ENCODE measurements at places on chromosomes 3 and 15. TPM values are rescaled to one million over a fixed set of nuclear protein-coding genes. Genes with fewer than 3 reads are reported as not detected.

DNA sequence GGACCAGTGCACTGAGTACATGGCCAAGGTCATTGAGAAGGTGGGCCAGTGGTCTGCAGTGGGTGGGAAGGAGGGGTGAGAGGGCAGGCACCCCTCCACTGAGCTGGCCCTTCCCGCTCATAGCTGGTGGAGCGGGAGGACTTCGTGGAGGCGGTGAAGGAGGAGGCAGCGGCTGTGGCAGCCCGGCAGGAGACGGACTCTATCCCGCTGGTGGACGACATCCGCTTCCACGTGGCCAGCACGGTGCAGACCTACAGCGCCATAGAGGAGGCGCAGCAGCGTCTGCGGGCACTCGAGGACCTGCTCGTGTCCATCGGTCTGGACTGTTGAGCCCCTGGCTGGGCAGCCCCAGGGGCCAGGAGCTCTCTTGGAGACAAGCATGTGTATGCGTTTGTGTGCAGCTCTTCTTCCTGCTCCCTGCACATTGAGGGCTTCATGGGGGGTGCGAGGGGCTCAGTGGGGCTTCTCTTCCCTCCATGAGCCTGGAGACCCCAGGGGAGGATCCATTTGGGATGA, 7.5 kb downstream of the ABTB1 start:
- peak; percentile 12 for DNase-seq
- H3K27me3 ChIP-seq, result no peaks in the 10 kb centered on the region
- H3K4me3 ChIP-seq, result no peak overlapping the region
- peaks cover 33% of the 10 kb centered on the region for H3K4me1 ChIP-seq

- no peak overlapping the region for H3K27ac ChIP-seq
- no peaks in the 10 kb centered on the region for H3K4me1 ChIP-seq
- no peak overlapping the region for H3K4me3 ChIP-seq
- peaks cover 47% of the 10 kb centered on the region for H3K27me3 ChIP-seq
- DNase-seq, result no peak
Observed at GRCh38 chr3:116757315-116757714, 47.7 kb downstream of the TUSC7 start.

- DNase-seq, result no peak
- no peak overlapping the region for H3K4me3 ChIP-seq
- peaks cover 3% of the 10 kb centered on the region for H3K27me3 ChIP-seq
- H3K36me3 ChIP-seq, result no peaks in the 10 kb centered on the region
- H3K4me1 ChIP-seq, result peaks cover 2% of the 10 kb centered on the region
Observed at GRCh38 chr15:69026355-69026754, 11.9 kb downstream of the NOX5 start.

GRCh38 chr3:184172681-184173373, 1.8 kb upstream of the AP2M1 start:
- H3K4me1 ChIP-seq, result peaks cover 49% of the 10 kb centered on the region
- H3K27ac ChIP-seq, result no peak overlapping the region
- H3K36me3 ChIP-seq, result peaks cover 59% of the 10 kb centered on the region
- H3K4me3 ChIP-seq, result no peak overlapping the region
- H3K27me3 ChIP-seq, result no peaks in the 10 kb centered on the region

DNA sequence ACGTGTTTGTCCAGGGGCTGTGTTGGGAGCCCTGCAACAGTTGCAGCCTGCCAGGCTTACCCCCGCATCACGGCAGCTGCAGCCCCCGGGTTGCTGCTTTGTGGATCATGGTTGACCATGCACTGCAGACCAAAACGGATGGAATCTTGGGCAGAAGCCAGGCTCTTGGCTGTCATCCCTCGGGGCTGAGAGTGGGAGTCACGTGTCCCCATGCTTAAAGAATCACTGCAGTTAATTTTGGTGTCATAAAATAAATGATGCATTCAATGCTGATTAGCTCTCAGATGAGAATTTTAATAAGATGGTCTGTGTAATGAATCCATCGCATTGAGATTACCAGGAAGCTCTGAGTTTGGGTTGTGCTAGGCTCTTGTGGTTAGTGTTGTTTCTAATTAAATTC, 115.6 kb downstream of the CHDH start:
- DNase-seq, result peak; percentile 58
- peaks cover 15% of the 10 kb centered on the region for H3K4me1 ChIP-seq
- no peak overlapping the region for H3K27ac ChIP-seq
- H3K36me3 ChIP-seq, result no peaks in the 10 kb centered on the region
- H3K4me3 ChIP-seq, result no peak overlapping the region

DNA sequence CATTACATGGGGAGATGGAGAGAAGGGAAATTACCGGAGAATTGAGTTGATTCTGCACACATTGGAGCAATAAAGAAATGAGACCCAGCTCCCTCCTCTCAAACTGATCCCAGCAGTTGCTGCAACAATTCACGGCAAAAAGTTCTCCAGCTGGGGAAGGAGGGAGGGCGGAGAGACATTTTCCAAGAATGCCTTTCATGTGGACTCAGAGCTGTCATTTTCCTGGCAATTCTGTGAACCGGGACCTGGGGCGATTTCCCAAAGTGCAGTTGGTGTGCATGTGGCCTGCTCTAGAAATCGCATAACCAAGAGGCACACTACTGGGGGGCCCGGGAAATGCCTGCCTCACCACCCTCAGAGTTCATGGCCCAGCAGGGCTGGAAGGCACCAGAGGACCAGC, 48.7 kb upstream of the IREB2 start:
- H3K27me3 ChIP-seq, result peaks cover 85% of the 10 kb centered on the region
- no peak overlapping the region for H3K27ac ChIP-seq
- H3K4me3 ChIP-seq, result no peak overlapping the region
- DNase-seq, result no peak

- no peak overlapping the region for H3K27ac ChIP-seq
- H3K27me3 ChIP-seq, result peaks cover 36% of the 10 kb centered on the region
- DNase-seq, result peak; percentile 71
- peaks cover 11% of the 10 kb centered on the region for H3K4me1 ChIP-seq
Observed at GRCh38 chr15:40274350-40275274, 8.3 kb downstream of the ANKRD63 start.

The ITIH3 gene
- total RNA-seq, result 0.55 TPM

The TAGLN3 gene
- total RNA-seq, result 0.74 TPM

DNA sequence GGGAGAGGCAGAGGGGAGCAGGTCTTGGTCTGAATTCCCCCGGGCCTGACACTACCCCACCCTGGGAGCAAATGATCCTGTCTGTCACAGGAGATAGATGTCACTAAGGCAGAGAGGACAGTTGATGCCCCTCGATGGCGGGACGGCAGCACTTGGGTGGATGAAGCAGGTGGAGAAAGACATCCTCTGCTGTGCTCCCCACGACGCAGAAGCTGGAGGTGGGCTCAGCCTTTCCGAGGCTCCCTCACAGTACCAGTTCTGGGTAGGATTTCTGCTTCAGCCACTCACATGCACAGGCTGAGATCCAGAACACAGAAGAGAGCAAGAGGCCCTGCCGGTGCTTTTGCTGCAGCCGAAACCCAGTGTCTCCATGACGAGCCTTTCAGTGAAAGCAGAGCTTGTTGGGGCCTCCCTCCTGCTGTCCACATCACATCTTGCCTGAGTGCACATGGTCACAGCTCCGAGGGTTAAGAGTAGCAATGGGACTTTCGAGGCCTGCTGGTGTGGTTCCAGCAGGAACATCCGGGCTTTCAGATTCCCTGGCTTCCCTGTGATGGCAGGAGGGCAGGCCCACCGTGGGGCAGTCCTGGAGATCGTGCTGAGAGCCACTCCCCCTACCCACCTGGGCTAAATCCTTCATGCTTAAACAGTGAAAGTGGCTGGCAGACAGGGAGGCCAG, 107.3 kb upstream of the PRR20G start:
- peaks cover 85% of the 10 kb centered on the region for H3K27me3 ChIP-seq
- DNase-seq, result peak; percentile 2
- no peaks in the 10 kb centered on the region for H3K36me3 ChIP-seq
- H3K4me1 ChIP-seq, result no peaks in the 10 kb centered on the region

The SERPINI2 gene
- 0.41 TPM for total RNA-seq

GRCh38 chr3:161884830-161885229, 388.2 kb downstream of the OTOL1 start:
- no peak for DNase-seq
- H3K4me3 ChIP-seq, result no peak overlapping the region

All from left ventricle myocardium inferior (tissue), 1 donor.